NCI-H345 (cell line): ENCODE measurements at places on chromosomes 12 and 14.

- DNase-seq, result no peak
These were observed 20.5 kb downstream of the C14orf132 start for GRCh38 chr14:96059519-96060135.

DNA sequence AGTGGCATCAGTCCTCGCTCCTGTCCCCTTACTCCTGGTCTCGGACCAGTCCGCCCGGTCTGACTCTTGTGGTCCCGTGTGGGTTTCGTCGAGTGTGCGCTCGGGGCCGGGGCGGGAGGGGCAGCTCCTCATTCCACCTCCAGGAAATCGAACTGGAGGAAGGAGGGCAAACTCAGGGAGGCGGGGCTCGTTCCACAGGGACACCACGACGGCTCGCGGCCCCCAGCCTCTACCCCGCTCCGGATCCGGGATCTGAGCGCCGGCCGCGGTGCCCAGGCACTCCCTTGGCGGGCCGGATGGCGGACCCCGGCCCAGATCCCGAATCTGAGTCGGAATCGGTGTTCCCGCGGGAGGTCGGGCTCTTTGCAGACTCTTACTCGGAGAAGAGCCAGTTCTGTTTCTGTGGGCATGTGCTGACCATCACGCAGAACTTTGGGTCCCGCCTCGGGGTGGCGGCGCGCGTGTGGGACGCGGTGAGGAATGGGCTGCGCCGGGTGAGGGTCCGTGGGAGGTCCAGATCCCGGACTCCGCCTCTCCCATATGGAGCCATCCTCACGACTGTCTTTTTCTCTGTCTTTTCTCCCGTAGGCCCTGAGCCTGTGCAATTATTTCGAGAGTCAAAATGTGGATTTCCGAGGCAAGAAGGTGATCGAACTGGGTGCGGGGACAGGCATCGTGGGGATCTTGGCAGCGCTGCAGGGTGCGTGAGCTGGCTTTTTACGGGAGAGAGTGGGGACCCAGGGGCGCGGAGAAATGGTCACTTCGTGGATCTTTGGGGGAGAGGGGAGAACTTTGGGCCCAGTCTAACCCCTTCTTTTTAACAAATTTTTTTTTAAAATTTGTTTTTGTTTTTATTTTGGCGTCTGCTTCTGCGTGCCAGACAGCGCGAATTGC is at the start of gene EEF1AKMT3:
Gene EEF1AKMT3, plus strand, starts transcription at position 186 of the 894 bp plus-strand sequence. Its CDS starts 111 bp downstream, at position 297.
- DNase-seq, result peak; percentile 45

- no peak for DNase-seq
These were observed 129.6 kb downstream of the PAPOLA start for GRCh38 chr14:96631621-96632362.

GRCh38 chr12:55001198-55001868 is 16.8 kb upstream of the TESPA1 start:
- DNase-seq, result no peak

DNA sequence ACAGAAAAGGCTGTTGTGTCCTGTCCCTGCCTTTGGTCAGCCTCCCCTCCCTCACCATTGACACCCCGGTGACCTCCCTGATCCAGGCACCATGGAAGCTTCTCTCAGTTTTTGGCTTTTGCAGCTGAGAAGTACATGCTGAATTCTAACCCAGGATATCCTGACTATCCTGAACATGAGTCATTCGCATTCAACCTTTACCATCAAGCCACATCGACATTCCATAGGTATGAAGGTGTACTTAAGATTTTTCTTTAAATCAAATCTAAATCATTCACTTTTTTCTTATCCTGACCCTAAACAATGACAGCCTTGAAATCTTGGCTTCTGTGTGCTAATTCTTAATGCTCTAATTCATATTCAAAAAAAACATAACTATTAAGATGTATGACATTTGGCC is 8.7 kb upstream of the KRT78 start:
- no peak for DNase-seq

DNA sequence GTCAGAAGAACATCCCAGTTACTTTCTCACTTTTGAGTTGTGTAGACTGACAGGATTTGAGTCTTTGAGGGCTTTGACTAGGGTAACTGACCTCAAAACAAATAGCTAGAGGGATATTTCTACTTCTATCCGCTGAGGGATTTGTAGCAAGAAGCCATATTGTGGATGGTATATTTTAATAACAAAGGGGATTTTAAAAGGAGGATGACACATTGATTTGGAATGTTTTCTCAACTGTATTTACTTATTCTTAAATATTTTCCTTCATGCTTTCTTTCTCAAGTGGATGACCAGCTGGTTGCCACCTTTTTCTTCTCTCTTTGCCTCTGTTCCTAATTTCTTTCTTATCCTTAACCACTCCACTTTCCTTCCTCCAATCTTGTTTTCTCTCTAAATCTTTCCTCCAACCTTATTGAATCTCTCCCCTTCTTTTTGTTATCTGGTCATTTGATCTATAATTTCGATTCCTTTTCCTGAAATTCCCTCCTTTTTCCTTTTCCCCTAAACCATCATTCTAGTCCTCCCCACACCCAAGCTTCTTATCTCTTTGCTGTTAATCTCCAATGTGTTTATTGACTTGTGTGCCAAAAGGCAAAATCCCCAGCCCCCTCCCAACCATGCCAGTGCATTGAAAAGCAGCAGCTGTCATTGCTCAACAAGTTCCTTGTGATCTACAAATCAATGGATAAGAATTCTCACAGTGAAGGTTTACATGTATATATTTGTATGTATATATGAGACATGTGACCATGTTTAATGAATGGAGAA is 411.6 kb downstream of the RAD51B start:
- no peak for DNase-seq

DNA sequence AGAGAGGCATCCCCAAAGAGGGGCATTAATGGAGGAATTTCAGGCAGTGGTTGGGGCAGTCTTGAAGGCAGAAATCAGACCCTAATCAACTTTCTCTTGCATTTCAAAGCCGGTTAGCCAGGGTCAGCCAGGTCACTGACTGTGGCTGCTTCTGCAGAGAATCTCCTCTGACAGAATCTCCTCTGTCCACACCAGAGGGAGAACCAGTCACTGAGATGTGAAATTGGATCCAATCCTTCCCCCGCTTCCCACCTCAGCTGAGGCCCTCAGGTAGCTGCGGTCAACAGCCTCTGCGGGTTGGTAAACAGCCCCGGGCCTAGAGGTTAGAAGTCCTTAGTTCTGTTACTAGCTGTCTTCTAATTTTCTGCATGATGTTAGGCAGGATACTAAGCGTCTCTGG is 39.8 kb upstream of the NUAK1 start:
- no peak for DNase-seq

DNA sequence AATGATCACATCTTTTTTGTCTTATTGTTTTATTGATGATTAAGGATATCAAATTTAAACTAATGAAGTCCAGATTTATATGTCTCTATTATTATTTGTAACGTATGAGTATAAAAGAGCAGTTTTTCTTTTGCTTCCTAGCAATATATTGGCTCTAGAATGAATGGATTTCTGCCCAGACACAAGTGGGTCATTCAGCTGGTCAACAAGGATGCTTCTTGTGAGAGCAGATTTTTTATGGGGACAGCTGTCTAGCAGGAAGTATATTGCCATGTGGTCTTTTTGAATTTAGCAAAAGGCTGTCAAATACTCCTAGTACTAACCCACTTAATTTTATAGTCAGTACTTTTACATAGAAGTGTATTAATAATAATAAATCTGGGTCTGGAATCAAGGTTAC is 1071.1 kb upstream of the FLRT2 start:
- DNase-seq, result no peak

- DNase-seq, result no peak
These were observed 52.3 kb downstream of the SOCS2 start for GRCh38 chr12:93624595-93625294.

GRCh38 chr12:68200854-68201253 is 24.8 kb downstream of the IL26 start:
- no peak for DNase-seq

DNA sequence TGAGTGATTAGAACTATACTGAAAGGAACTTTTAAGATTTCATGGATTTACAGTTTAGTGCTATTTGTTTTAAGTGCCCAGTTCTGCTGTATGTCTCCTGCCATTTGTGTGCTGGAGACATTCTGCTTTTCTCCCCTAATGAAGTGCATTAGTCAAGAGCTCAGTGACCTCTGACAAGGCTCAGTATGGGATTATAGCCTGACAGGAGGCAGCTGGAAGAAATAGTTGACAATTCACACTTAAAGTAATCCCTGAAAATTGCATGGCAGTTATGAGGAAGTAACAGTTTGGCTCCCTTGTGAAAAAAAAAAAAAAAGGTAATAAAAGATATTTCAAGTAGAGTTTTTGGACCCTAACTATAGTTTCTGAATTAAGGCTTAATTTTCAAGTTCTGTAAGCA is 70.3 kb downstream of the ALX1 start:
- no peak for DNase-seq

- no peak for DNase-seq
These were observed 191.4 kb downstream of the KITLG start for GRCh38 chr12:88388566-88389540.

GRCh38 chr12:30525171-30525570 is 170.5 kb downstream of the IPO8 start:
- DNase-seq, result no peak

- DNase-seq, result peak; percentile 74
These were observed 49.3 kb upstream of the TSPAN11 start for GRCh38 chr12:30877105-30877875.

DNA sequence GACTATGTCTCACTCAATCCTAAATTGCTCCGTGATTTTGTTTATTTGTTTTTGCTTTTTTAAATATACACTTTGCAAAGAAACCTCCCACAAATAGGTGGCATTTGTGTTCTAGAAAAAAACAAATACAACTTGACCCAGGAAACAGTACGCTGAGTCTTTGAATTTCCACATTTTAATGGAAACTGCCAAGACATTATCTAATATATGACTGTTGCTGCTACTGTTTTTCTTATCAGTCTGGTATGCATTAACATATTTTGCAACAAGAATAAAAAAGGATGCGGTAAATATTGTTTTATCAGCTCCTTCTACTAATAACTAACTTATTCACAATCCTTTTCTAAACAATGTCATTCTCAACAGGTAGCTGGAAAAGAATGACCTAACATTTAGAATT is 187.4 kb downstream of the LRIG3 start:
- no peak for DNase-seq

- DNase-seq, result no peak
These were observed 267.4 kb downstream of the ADAMTS20 start for GRCh38 chr12:43284486-43285158.

DNA sequence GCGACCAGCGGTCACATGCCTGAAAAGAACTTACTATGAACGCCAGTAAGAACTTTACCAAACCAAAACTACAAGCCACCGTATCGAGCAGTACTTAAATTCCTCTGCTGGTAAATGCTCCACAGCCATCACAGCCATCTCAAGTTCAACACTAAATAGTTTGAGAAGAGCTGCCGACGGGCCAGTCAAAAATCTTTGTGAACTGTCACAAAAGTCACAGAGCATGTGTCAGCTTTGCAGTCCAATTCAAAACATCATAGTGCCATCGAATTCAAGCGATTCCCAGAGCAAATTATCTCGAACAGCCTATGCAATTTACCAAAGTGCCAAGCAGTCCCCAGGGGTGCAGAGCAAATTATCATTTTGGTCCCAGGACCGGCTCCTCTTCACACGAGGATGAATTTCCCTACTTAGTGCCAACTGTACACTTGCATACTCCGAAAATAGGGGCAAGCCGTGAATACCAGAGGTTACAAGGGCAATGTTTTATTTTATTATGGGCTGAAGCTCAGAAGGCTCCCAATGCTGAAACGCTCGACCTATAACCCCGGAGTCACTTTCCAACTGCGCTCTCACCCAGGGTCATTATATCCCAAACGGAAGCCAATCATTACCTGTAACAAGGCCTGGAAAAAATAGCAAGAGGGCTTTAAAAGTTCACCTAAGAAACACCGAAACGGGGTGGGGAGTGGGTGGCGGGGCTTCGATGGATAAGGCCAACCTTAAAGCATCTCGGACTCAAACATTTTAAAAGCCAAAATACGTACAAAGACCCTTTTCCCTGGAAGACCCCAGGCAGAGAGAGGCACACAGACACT is 1.1 kb downstream of the LRP6 start:
- peak; percentile 19 for DNase-seq

- no peak for DNase-seq
These were observed 404.7 kb downstream of the DAD1 start for GRCh38 chr14:22184157-22184829.

DNA sequence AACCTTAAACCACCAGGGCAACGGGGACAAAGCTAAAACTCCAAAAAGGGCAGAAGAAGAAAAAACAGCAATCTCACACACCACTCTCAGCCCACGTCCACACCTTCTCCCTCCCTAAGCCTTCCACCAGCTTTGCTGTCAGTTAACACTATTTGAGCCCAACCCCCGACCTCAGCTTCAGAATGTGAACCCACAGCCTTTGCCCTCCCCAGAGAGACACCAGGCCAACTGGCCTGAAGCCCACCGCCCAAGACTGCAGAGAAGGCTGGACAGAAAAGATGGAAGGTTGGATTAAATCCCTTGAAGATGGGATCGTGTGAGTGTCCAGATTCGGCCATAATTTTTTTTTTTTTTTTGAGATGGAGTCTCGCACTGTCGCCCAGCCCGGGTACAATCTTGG is 22.4 kb downstream of the IRF2BPL start:
- DNase-seq, result no peak

- DNase-seq, result no peak
These were observed 2.9 kb upstream of the HSP90AA1 start for GRCh38 chr14:102089621-102090343.

DNA sequence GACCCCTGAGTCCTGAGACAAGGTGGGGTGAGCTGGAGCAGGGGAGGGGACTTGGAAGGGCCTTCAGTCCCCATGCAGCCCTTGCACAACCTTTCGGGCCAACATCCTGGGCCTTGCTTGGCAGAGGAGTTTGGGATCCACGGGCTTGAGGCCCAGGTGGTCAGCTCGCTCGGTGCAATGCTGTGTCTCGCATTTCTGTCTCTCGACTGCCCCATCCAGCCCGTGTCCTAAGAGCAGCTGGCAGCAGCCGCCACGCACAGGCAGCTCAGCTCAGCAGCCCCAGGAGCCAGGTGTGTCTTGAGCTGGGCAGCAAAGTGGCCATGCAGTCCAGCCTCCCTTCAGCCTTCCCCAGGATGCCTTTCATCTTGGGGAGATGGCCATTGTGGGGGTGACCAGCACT is 10.8 kb downstream of the PACS2 start:
- DNase-seq, result no peak

DNA sequence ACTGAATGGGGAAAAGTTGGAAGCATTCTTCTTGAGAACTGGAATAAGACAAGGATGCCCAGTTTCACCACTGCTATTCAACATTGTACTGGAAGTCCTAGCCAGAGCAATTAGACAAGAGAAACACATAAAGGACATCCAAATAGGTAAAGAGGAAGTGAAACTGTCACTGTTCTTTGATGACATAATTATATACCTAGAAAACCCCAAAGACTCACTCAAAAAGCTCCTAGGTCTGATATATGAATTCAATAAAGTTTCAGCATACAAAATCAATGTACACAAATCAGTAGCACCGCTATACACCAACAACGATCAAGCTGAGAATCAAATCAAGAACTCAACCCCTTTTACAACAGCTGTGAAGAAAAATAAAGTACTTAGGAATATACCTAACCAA is 157.3 kb upstream of the DDHD1 start:
- no peak for DNase-seq
